ENCODE measurements at places on chromosomes 11 and 22.
A peak's percentile ranks its signal among the peaks of the same experiment; 100 is the strongest.

- DNase-seq = no peak
Observed at GRCh38 chr11:544817-545166, 7.5 kb downstream of the LRRC56 start.

DNA sequence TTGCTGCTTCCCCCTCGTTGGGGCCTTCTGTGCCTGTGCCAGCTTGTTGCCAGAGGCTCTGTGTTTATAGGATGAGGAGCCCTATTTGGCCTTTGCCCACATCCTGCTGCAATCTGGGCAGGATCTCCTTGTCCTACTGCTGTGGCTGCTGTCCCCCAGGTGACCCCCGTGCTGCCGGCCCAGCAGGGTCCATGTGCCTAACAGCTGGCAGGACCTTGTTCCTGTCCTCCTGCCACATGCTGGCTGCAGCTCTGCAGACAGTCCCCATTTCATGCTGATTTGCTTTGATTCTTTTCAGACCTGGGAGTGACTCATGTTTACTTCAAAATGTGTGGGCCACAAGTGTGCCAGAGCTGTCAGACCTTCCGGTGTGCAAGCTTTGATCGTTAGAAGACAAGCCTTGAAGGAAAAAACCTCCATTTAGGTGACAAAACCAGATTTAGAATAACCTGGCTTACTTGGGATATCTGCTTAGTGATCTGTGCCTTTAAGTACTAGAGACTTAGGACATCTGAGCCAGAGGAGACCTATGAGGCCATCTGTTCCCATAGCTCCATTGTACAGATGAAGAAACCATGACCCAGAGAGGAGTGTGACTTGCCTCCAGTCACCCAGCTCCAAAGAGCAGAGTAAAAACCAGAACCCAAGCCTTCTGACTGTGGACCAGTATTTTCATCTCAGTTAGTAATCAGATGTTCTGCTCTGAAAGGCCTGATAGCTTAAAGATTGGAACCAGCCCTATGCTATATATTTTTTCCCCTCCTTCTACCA lies 11.1 kb downstream of the NAV2 start:
- peak; percentile 9 for DNase-seq

GRCh38 chr11:77167111-77167626 lies 39.1 kb downstream of the MYO7A start:
- DNase-seq = no peak

DNA sequence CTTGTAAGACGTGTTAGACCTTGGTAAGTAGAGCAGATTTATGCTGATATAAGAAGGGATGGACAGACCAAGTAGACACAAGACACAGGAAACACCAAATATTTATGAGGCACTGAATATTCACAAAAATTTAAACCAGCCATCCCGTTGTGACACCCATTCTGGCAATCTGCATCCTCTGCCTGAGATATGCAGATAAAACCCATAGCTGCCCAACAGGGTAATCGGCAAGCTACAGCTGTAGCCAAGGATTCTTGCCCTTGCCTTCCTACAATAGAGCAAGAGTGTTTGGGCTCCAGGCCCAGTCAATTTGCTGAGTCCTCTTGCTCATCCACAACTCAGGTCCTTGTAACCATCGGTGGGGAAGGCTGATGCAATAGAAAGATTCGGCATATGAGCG lies 18.5 kb upstream of the MPZL2 start:
- DNase-seq = no peak

DNA sequence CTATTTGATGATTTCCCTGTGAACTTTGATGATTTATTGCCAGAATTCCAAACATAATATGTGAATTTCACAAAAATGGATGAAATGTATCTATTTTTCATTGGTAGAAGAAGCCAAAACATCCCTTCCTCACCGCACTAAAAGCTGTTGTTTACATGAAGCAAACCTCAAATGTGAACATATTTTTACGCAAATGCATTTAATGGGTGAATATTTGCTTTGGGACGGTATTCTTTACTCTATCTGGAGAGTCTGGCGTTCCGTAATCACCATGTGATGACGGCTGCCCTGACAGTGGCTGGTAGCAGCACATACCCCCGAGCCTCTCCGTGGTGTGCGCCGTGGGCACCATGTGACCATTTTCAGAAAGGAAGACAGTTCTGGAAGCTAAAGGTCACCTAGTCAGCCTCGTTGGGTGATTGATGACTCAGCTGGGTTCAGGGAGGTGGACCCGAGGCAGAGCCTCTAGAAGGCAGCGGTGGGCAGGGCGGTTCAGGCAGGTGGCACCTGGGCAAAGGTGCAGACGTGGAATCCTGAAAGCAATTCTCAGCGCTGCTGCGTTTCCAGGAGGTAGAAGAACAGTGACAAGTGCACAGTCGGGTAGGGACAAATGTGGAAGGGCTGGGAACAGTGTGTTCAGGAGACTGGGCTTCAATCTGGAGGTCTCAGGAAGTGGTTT lies 45.3 kb downstream of the PPARA start:
- DNase-seq = no peak

- peak; percentile 28 for DNase-seq
Observed at GRCh38 chr11:77411137-77411707, 62.7 kb downstream of the PAK1 start.

DNA sequence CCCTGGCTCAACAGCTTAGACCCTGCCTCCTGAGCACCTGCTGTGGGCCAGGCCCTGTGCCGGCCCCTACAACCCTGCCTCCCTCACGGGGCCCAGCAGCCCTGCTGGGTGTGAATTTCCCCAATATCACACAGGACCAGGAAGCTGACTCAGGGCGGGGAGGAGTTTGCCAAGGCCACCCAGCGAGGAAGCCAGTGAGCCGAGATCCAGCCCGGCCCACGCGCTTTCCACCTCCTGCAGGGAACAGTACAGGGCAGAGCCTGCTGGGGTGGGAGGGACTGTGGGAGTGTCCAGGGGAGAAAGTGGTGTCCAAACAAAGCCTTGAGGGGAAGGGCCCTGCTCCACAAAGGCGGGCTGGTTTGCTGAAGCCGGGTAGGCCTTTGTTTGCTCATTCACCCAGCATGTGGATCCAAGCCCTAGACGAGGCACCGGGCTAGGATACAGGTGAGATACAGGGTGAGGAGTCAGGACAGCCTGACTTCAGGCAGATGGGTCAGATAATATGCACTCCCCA lies 26.8 kb downstream of the RPL3 start:
- DNase-seq = peak; percentile 77

DNA sequence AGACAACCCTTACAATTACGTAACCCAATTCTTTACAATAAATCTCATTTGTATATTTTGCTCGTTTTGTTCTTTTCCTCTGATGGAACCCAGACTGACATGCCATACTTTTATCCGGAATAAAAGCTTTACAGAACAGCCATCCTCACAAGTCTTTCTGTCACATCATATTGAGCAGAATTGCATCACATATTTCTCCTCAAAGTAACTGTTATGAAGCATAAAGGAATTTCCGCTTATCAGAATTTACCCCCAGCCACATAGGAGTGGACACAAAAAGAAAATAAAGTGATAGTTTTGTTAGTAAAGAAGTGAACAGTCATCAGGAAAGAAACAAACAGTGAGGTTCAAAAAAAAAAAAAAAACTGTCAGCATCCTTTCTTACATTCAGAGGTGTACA lies 539.5 kb upstream of the LUZP2 start:
- no peak for DNase-seq
